ENCODE measurements at places on chromosomes 2 and 18.

DNA sequence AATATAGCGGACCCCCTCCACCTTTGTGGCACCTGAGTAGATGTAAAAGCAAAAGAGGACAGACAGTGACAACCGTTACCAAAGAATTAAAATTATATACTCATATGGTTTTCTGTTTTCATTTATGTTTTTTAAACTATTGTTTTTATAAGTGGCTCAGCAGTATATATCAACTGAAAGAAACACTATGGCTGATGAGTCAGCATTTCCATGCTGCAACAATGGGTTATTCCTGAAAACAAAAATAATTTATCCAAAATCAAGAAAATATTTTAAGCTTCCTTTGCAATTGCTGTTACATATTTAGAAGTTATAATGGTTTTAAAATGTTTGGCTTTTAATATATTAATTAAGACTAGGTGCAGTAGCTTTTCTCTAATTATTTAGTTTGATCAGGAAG is 17.7 kb downstream of the MRPS9 start:
- no peak for DNase-seq

GRCh38 chr2:68832233-68832869 is 38.8 kb downstream of the BMP10 start:
- no peak for DNase-seq

DNA sequence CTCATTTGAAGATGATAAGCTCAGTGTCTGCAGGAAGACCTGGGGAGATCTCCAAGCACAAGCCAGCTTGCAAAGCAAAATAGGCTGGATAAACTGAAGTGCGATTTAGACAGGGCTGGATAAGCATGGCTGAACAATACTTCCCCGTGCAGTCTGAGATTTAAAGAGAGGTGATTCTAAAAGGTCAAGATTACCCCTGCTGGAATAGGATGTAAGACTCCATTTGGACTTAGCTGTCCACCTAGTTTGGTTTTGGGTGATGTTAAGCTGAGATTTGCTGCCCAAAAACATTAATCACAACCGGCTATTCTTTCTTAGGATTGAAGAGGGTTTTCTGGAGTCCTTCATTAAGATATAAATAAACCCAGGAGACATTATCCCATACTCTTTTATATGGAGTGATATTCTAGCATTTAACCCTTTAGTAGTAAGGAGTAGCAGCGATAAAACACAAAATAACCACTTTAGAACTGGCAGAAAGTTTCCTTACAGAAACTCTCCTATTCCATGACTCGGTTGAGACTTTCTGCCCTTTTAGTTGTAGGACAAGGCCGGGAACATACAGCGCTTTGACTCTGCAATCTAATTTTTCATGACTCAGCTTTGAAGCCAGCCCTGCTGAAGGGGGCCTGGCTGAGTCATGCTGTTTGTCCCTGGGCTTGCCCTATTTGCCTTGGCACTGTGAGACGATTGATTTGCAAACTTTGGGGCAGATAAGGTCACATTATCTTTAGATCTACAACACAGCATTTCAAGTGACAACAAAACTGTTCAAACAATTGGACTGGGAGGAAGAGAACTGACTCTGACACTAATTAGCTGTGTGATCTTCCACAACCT is 238.2 kb downstream of the GCA start:
- no peak for DNase-seq

- no peak for DNase-seq
Measured at GRCh38 chr2:38145236-38145635, 69.3 kb upstream of the CYP1B1 start.

DNA sequence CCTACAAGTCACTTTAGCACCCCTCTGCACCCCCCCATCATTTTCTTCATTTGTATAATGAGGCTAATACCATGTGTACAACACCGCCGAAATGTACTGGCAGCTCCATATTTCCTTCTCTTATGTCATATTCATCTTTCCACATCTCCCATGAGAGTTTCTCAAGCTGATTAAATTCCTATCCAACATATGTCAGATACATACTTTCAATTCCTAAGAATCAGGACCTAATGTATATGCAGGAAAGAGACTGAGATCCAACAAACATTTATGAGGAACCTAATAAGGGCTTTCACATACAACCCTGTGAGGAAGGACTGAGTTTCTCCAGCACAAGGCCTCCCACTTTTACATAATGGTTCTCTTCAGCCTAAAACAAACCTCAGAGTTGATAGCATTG is 41.9 kb downstream of the PRKD3 start:
- DNase-seq = no peak

DNA sequence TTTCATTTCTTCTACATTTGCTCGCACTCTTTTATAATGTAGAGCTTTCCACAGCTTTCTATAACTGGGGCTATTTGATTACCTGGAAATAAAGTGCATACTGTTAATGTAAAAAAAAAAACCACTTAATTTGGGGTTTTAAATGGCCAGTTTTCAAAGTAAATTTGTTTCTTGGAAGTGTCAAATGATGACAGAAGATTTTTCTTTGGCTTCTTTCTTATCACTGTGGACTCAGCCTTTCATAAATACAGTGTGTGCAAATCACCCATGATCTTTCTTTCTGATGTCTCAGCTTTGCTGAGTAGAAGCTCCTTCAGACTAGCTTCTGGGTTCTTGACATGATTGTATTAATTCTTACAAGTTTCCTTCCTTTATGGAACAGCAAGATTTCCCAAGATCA is 525.6 kb downstream of the PARD3B start:
- DNase-seq = no peak

GRCh38 chr2:218010140-218010983 is 7.6 kb upstream of the TNS1 start:
- DNase-seq = no peak

DNA sequence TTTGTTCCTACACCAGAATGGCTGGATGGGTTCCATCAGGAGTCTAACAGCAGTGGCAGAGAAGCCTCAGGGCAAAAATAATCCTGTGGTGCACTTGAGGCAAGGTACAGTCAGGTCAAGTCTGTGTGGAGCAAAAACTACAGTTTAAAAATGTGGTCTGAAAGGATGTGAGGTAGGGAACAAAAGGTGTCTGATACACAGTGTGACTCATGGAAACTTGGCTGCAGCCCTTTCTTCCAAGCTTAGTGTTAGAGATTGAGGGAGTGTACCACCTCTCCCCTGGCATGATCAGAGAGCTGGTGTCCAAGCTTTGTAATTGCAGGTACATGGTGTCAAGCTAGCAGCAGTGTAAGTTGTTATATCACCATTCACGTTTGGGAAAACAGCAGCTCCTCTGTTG is 8.9 kb downstream of the ANKAR start:
- DNase-seq = no peak

- DNase-seq = no peak
Measured at GRCh38 chr2:122034777-122035176, 279.3 kb downstream of the TSN start.

GRCh38 chr2:216372761-216373291 is 543 bp upstream of the MARCHF4 start:
- DNase-seq = no peak

DNA sequence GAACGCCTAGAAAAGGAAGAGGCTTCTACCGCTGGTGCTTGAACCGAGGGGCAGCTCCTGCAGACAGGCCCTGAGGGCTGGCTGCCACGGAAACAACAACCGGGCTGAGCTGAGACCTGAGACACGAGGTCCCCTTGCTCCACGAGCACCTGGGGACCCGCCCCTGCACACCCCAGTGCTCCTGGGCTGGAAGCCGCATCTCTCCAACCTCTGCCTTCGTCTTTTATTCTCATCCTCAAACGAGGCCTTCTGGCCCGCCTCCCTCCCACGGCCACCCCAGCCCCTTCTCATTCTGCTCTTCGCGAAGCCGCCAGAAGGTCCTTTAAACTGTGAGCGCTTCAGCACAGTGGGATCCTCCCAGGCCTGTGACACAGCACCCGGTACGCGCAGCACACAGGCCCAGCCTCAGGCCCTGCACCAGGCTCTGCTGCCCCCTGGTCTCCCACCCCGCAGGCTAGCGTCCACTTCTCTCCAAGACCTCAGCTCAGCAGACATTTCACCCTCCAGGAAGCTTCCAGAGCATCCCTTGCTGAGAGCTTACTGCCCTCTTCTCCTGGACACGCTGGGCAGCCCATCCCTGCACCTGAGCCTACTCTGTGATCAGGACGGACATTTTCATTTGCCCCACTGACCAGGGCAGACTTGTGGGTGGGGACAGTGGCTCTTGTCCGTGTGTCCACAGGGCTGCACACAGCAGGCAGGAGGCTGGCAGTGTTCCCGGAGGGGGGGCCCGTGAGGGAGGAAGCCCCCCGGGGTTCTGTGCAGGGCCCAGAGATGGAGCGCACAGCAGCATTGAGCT is 149.7 kb downstream of the PXDN start:
- no peak for DNase-seq

DNA sequence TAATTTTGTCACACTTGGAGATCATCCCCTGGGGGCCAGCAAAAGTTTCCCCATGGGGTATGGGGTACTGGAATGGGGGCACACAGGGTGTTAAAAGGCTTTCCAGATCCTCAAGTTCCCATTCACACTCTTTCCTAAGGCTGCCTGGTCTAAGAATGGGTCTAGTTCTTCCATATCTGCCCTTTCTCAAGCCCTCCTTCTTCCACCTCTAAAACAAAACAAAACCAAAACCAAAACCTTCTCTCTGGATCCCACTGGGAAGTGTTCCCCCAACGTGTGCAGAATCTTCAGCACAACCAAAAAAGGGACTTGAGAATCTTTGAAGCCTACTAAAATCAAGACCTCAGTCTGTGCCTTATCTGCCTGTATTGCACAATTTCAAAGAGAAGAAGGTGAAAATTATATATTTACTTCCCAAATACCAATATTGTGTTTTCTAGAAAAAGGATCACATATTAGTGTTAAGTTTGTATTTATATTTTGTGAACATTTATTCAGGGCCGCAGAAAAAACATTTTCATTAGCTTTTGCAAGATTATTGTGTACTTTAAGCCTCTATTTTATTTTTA is 207.2 kb upstream of the TCF4 start:
- DNase-seq = no peak

DNA sequence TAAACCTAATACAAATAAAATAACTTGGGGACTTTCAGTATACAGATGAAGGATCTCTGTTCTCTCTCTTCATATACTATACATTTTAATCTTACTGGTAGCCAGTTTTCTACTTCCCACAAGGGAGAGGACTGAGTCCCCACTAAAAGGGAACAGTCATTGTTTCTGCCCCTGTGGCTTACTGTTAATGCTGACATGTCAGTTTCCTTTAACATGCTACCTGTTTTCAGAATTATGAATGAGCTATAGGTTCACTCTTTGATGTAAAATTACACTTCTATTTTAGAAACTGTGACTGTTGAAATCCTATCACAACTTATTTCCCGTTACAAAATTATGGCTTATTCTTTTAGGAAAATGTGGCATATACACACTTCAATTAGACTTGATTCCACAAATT is 207.7 kb downstream of the CDH2 start:
- DNase-seq = no peak

- DNase-seq = no peak
Measured at GRCh38 chr18:37694516-37694915, 128.9 kb upstream of the CELF4 start.

- DNase-seq = no peak
Measured at GRCh38 chr2:132373391-132374135, 43.0 kb upstream of the GPR39 start.

GRCh38 chr2:48569433-48569832 is 39.5 kb downstream of the STON1 start:
- no peak for DNase-seq

DNA sequence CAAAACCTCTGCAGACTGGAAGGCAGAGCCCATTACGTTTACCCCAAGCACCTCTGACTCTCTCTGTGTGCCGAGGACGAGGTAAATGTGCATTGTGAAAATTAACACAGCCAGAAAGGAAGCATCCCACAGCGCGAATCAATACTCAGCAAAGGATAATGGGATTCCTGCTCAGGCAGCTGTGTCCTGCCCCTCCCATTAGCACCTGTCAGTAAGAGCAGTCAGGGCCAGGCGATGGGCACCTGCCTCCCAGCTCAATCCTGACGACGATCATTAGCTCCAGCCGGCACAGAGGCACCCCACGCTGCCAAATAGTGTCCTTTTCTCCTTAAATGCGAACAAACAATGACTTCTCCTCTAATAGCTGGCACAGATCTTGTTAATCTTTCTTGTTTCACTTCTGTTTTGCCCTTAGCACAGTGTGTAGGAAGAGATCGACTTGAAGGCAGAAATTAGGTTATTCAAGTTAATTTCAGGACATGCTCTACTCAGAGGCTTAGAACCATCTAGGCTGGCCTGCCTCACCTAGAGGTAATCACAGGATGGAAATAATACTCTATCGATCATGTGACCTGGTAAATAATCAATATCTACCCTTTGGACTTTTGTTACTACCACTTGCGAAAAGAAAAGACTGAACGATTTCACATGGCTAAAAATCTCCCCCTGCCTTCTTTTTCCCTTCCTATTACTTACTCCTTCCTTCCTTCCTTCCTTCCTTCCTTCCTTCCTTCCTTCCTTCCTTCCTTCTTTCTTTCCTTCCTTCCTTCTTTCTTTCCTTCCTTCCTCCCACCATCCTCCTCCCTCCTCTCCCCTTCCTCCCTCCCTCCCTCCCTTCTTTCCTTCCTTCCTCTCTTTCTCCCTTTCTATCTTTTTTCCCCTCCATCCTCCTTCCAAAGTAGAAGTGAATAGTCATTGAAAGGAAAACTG is 487.9 kb upstream of the ID2 start:
- DNase-seq = no peak

- DNase-seq = no peak
Measured at GRCh38 chr2:5315512-5315911, 376.7 kb upstream of the SOX11 start.

GRCh38 chr2:238887616-238888015 is 39.7 kb downstream of the TWIST2 start:
- DNase-seq = no peak

DNA sequence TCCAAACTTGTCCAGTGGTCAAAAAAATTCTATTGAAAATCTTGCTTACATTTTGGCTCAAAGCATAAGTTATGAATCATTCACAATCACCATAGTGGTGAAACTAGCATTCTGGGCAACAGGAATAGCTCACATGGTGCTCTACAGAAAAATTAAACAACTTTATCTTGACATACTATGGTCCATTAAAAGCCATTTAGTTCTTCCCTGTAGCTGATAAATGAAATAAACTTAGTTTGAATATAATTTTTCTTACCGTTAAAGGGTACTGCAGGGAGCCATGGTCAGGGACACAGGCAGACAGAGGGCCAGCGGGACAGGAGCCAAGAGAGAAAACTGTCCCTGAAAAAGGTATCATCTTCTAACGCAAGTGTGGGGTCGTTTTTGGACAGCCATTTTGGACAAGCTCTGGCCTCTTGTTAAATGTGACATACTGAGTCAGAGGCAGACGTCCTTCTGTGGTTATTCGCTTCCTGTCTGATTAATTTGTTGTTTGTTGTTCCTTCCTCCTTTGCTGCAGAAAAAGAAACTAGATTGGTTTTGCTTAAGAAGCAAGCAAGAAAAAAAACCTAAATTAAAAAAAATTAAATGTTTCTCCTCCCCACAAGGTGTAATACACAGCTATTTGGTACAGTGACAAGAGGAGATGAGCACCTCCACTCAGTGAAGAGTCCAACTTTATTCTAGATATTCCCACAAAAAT is at the start of gene WIPF1:
Gene WIPF1 (minus strand): TSS at position 460 of the 703 bp plus-strand sequence. CDS start 12,231 bp downstream, outside the sequence.
- DNase-seq = peak; percentile 11

- peak; percentile 92 for DNase-seq
Measured at GRCh38 chr2:219597552-219598307, at the start of gene STK11IP. STK11IP (plus strand) TSS chr2:219597857; CDS start chr2:219598120, 263 bp downstream.

GRCh38 chr18:3726238-3726951 is 276.4 kb downstream of the TGIF1 start:
- DNase-seq = no peak

Measured in hematopoietic multipotent progenitor cell treated with erythropoietin and hydrocortisone succinate and interleukin-3 and kit ligand, for 15 days (in vitro differentiated cells).